ENCODE measurements at places on chromosomes 6 and 20. TPM values are rescaled to one million over a fixed set of nuclear protein-coding genes. Genes with fewer than 3 reads are reported as not detected.

The HLA-G gene
- total RNA-seq, result not detected

The C6orf141 gene
- not detected for total RNA-seq

The CNR1 gene
- 0.37 TPM for total RNA-seq

The DZANK1 gene
- total RNA-seq, result 3.0 TPM

The RBPJL gene
- total RNA-seq, result not detected

The SLC16A10 gene
- 6.5 TPM for total RNA-seq

The ADAM33 gene
- total RNA-seq, result not detected

The LPIN3 gene
- 2.5 TPM for total RNA-seq

The RAB44 gene
- total RNA-seq, result 0.09 TPM
